ENCODE measurements at places on chromosomes 6 and 20.

DNA sequence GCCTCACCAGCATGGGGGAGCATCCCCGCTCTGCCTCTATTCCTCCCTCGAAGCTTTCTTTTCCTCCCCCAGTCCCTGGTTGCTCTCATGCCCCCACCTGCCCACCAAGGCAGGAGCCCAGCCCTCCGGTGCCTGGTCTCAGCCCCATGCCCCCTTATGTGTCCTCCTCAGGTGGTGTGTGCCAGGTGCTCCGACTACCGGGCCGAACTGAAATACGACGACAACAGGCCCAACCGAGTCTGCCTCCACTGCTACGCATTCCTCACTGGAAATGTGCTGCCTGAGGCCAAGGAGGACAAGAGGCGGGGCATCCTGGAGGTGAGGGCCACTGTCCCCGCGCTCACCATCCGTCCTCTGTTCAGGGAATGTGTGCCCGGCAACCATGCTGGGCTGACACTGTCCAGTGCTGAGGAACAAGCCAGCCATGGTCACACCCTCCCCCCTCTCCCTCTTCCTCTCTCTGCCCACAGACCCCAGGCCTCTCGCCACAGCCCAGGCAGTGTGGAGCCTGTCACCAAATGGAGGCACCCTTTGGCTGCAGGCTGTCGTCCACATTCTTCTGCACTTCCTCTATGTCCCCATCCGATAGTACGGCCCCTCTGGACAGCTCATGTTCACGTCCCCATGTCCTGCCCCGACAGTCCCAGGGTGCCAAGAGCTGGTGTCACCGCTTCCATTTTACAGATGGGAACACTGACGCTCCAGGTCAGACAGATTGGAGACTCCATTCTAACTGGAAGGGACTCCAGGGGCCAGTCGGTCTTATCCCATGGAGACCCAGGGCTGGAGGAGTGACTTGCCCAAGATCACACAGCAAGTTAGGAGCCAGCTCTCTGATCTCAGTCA, 20.4 kb downstream of the FGD2 start:
- H3K36me3 ChIP-seq: no peaks in the 10 kb centered on the region
- H3K27ac ChIP-seq: no peak overlapping the region
- H3K27me3 ChIP-seq: peaks cover 4% of the 10 kb centered on the region
- H3K4me1 ChIP-seq: no peaks in the 10 kb centered on the region
- peak overlapping the region; percentile 47 for H3K4me3 ChIP-seq
- no peak for DNase-seq

GRCh38 chr6:144844596-144844995, 559.5 kb downstream of the UTRN start:
- no peak overlapping the region for H3K27ac ChIP-seq
- H3K4me1 ChIP-seq: no peaks in the 10 kb centered on the region
- peaks cover 2% of the 10 kb centered on the region for H3K27me3 ChIP-seq
- no peak overlapping the region for H3K4me3 ChIP-seq
- H3K36me3 ChIP-seq: peaks cover 12% of the 10 kb centered on the region

- H3K36me3 ChIP-seq: peaks cover 6% of the 10 kb centered on the region
- no peak for DNase-seq
These were observed 21.3 kb downstream of the TAF11 start for GRCh38 chr6:34866509-34866908.

GRCh38 chr20:53713328-53714056, 119.9 kb upstream of the ZNF217 start:
- H3K36me3 ChIP-seq: no peaks in the 10 kb centered on the region
- H3K27me3 ChIP-seq: peaks cover 4% of the 10 kb centered on the region
- peaks cover 10% of the 10 kb centered on the region for H3K4me1 ChIP-seq
- H3K27ac ChIP-seq: no peak overlapping the region

DNA sequence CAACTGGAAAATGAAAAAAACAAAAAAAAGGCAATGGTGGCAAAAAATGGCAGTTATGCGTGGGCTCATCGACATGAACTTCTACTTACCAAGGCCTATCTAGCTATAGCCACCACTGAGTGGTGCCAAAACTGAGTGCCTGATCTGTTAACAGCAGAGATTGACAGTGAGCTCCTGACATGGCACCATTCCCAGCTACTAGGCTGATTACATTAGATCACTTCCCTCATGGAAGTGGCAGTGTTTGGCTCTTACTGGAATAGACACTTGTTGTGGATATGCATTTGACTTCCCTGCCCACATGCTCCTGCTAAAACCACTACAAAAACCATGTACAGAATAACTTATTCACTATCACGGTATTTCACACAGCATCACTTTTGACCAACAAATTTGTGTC, 216.1 kb upstream of the SGK1 start:
- H3K4me3 ChIP-seq: no peak overlapping the region
- peaks cover 2% of the 10 kb centered on the region for H3K27me3 ChIP-seq
- no peak overlapping the region for H3K27ac ChIP-seq
- H3K36me3 ChIP-seq: no peaks in the 10 kb centered on the region
- H3K4me1 ChIP-seq: peaks cover 14% of the 10 kb centered on the region

- no peaks in the 10 kb centered on the region for H3K27me3 ChIP-seq
- no peak overlapping the region for H3K4me3 ChIP-seq
- DNase-seq: no peak
- peaks cover 27% of the 10 kb centered on the region for H3K4me1 ChIP-seq
These were observed 98.7 kb downstream of the ANKRD60 start for GRCh38 chr20:58129721-58130151.

DNA sequence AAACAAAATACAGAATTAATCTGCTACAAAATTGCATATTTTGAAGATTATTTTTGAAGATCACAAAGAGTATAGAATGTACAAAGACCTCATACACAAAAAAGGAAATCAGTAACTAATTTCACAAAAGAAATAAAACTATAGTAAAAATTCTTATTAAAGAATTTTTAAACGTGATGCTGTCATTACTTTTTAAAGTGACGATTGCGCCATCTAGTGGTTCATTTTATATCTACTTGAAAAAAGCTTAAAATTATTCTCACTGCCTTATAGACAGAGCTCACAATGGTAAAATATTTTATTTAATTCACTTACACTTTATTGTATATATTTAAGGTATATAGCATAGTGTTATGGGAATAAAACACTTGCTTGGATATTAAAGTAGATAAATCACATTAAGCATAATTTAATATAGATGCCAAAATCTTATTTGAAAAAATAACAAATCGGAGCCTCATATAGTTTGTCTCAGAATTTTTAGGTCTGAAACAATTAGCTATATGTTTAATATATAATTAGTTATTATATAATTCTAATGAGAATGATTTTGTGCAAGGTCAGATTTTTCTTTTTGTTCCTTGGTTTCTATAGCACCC, 128.8 kb downstream of the PHF3 start:
- no peak for DNase-seq
- H3K4me1 ChIP-seq: peaks cover 2% of the 10 kb centered on the region
- H3K4me3 ChIP-seq: no peak overlapping the region
- H3K27ac ChIP-seq: no peak overlapping the region
- peaks cover 6% of the 10 kb centered on the region for H3K27me3 ChIP-seq
- H3K36me3 ChIP-seq: no peaks in the 10 kb centered on the region

Data from endothelial cell (in vitro differentiated cells).